Heart right ventricle (tissue), 16 donors: ENCODE measurements at places on chromosomes 4 and X.

DNA sequence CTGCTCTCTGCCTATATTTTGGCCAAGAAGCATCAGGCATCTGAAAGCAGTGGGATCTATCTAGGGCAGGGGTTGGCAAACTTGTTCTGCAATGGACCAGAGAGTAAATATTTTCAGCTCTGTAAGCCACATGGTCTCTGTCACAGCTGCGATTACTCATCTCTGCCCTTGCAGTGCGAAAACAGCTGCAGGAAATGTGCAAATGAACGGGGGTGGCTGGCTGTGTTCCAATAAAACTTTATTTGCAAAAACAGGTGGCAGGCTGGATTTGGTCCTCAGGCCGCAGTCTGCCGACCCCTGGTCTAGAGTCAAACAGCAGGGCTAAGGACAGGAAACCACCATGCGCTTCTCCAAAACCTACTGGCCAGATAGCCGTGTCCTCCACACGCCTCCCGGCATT lies 48.6 kb downstream of the ACOX3 start:
- peak; percentile 43 for DNase-seq

DNA sequence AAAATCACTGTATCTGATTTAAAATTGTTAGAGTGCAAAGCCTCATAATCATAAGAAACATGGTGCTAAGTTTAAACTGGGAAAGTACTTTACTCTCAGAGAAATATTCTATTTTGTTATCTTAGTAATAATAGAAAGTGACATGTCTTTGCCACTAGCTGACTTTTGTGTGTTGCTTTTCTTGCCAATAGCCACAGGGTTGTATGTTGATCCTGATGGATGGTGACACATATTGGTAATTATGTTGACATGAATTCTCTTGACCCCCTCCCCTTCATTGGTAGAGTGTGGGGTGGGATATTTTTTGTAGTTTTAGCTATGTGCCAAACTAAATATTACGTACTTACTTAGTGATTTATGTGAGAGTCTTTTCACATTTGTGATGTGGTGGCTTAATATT lies 103.1 kb upstream of the MAP9 start:
- DNase-seq, result no peak

DNA sequence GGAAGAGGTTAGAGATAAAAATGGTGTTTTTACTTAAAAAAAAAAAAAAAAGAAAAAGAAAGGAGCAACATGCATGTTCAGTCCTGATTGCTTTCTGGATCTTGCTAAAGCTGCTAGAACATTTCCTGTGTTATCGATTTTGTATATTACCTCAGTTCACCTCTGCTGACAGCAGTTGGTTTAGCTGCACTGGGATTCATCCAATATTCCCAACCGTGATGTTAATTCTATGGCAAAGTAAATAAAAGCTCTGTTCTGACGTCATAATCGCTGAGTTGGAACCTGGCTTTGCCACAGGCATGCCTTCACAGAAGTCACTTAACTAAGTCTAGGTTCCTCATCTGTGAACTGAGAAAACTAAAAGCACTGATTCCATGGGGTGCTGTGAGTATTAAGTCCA lies 90.7 kb upstream of the SORBS2 start:
- DNase-seq, result no peak

GRCh38 chrX:57675320-57675719 lies 4.7 kb downstream of the NLRP2B start:
- no peak for DNase-seq

- no peak for DNase-seq
These were observed 280.1 kb downstream of the RAPGEF2 start for GRCh38 chr4:159382856-159383561.

DNA sequence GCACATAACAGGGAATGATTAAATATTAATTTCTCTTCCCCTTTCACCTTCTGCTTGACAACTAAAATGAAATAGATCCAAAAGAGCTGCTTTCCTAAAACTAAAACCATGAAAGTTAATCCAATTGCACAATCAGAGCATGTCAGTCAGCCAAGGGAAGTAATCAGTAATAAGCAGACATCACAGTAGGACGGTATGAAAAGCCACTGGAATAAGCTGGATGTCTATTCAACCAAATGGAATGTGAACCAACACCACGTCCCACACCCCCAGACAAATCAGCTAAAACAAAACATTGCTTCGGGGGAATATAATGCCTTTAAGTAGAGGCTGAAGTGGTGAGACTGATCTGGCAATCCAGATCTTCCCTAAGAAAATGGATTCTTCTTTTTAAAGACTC lies 859.4 kb upstream of the FTHL17 start:
- DNase-seq, result no peak

- DNase-seq, result no peak
These were observed 31.9 kb downstream of the LRIT3 start for GRCh38 chr4:109879636-109880314.

- DNase-seq, result no peak
These were observed 50.7 kb downstream of the UBE2NL start for GRCh38 chrX:143934542-143934941.

- no peak for DNase-seq
These were observed 852 bp downstream of the MAGEH1 start for GRCh38 chrX:55452833-55453124.

DNA sequence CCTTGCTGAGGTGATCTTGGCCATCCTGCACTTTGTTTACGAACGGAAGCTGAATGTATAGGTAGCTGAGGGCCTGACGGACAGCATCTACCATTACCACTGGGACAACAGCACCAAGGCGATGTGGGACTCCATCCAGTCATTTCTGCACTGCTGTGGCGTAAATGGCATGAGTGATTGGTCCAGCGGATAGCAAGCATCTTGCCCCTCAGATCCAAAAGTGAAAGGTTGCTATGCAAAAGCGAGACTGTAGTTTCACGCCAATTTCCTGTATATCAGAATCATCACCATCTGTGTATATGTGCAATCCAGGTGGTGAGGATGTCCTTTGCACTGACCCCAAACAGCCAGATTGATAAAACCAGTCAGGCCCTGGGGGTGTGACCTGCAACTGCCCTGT lies 4.2 kb upstream of the PYURF start:
- no peak for DNase-seq

DNA sequence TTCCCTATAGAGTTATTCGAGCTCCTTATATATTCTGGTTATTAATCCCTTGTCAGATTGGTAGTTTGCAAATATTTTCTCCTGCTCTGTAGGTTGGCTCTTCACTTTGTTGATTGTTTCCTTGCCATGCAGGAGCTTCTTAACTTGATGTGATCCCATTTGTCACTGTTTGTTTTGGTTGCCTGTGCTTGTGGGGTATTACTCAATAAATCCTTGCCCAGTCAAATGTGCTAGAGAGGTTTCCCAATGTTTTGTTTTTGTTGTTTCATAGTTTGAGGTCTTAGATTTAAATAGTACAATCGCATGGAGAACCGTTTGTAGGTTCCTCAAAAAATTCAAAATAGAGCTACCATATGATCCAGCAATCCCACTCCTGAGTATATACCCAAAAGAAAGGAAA lies 2.3 kb upstream of the SYTL5 start:
- no peak for DNase-seq

- DNase-seq, result no peak
These were observed 745 bp downstream of the TRIM2 start for GRCh38 chr4:153204728-153205648.

DNA sequence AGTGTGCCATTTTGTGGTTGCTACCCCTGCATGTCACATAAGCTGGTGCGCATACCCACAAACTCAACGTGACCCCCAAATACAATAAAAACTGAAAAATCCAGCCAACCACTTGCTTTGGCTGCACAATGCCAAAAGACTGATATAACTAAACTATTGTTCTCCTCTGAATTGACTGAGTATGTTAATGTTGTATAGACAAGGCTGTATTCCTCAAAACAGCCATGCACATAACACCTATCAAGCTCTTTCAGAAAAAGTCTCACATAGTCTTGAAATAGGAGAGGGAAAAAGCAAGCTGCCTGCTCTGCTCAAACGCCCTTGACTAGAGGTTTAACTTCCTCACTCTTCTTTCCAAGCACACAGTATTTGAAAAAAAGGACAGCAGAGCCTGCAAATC lies 126.4 kb upstream of the NOCT start:
- DNase-seq, result no peak

DNA sequence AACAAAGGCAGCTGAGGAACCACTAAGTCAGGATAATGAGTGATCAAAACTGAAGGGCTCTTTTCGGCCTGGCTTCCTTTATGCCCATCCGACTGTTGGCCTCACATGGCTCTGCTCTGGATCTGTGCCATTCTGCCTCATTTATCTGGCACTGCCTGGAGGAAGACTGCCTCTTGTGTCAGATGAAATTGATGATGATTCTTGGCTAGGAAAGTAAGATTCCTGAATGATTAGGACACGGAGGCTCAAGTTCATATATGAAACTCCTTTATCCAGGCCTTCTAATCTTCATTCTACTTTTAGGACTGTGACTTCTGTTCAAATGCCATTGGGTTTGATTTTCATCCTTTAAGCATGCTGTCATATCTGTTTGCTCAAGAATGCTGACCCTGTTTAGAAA lies 475.4 kb upstream of the RPS6KA3 start:
- no peak for DNase-seq

DNA sequence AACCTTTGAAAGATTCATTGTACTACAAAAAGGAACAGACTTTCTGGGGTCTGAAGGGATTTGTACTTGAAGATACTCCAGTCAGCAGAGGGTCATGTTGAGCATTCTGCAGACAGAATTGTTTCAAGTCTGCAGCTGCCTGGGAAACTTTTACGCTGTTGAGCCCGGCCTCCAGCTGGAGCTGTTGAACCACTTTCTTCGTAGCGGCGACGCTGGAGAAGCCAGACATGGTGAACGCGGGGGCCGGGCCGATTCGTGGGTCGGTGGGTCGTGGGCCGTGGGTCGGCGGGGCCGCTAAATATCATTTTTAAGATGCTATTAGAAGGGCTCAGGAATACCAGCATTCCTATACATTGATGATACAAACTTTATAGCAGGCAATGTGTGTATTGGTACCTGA lies 12.0 kb upstream of the RTL9 start:
- no peak for DNase-seq

DNA sequence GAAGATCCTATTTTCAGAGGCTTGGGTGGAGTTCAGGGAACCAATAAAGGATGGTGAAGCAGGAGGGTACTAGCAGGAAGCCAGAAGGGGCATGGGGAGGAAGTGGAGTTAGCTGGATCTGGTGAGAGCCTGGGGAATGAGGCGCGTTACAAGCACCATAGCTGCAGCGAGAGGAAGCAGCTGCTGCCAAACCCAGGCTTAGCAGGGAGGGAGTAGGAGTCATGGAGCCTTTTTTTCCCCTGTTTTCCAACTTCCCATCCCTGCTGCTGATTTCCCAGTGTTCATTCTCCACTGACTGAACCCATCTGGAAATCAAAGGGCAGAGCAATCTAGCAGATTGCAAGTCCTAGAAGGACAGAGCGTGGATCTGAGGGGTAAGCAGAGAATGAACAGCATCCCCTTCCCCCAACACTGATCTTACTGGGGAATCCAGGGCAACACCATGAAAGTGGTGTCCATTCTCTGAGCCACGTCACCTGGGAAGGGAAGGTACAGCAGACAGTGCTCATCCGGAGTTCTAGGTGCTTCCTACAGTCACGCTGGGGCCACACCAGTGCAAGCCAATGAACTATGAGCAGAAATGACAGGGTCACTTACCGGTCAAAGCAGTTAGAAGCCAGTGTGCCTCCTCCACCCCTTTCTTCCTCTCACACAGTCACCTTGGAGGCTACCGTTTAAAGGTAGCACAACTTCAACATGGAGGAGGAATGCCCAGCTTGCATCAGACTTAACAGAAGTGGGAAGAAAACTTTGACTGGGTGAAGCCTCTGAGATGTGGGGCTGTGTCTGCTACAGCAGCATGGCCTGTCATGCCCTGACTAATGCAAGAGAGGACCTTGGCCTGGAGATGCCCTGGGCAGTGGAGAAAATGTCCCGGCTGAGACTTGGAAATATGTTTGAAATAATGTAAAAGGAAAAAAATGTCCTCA lies 36.7 kb downstream of the SMIM20 start:
- DNase-seq, result no peak
